ENCODE measurements at places on chromosomes 6 and 20. TPM values are rescaled to one million over a fixed set of nuclear protein-coding genes. Genes with fewer than 3 reads are reported as not detected.

Gene SLC32A1
- total RNA-seq = 8.2 TPM

Gene FGD2
- 13.2 TPM for total RNA-seq

Gene GDAP1L1
- total RNA-seq = 13.6 TPM

Gene RFX6
- total RNA-seq = not detected

Gene SLC22A1
- 0.27 TPM for total RNA-seq

Gene TRIM39
- 11.2 TPM for total RNA-seq

Gene HLA-DRA
- total RNA-seq = 40.0 TPM
